Endothelial cell of umbilical vein (primary cell): ENCODE measurements at places on chromosomes 5 and 9.

DNA sequence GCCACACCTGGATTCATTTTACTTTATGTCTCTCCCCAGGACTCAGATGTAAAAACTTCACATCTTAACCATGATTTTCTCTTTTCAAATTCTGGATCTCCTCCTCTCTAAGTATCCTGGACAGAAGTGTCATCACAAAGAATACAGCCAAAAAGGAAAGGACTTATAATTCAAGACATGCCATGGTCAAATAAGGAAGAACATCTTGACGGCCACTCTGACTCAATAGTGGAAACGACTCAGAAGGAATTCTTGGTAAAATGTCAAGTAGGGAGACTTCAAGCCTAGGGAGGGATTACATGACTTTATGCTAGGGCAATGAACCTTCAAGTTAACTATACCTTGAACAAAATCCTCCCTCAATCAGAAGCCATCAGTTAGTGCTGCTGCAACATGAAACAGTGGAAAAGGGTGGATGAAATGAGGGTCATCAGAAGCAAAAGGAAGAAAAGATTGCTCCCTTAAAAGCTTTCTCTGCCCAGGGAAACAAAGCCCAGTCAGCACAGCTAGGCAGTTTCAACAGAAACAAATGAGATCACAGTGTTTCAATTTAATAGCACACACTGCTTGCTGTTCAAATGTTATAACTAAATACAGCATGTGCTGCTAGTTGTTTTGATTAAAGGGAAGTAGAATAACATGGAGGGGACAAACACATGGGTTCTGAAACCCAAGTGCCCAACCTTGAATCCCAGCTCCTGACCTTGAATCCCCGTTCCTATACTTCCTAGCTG lies 101.4 kb downstream of the LPAR1 start:
- H3K4me3 ChIP-seq = no peak overlapping the region
- no peaks in the 10 kb centered on the region for H3K4me1 ChIP-seq
- no peak overlapping the region for H3K27ac ChIP-seq
- no peak for DNase-seq
- no peaks in the 10 kb centered on the region for H3K36me3 ChIP-seq

DNA sequence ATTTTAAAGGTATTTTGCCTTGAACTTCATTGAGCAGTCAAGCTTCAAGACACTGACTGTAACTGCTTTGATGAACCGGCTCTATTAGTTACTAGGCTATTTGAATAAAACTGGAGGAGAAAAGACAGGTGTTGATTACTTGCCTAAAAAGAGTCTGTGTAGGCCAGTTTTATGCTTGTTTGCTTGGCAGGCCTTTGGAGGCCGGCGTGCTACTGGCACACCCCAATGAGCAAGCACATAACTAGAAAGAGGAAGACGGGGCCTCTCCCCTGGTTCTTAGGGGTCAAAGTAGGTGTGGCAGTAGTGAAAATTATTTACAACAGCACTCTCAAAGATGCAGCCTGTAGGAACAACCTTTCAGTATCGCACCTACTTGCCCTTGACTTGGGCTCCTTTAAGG lies 2.1 kb upstream of the ZFR start:
- no peak overlapping the region for H3K27ac ChIP-seq
- no peak overlapping the region for H3K4me3 ChIP-seq
- H3K4me1 ChIP-seq = peaks cover 23% of the 10 kb centered on the region
- DNase-seq = no peak
- no peaks in the 10 kb centered on the region for H3K36me3 ChIP-seq

DNA sequence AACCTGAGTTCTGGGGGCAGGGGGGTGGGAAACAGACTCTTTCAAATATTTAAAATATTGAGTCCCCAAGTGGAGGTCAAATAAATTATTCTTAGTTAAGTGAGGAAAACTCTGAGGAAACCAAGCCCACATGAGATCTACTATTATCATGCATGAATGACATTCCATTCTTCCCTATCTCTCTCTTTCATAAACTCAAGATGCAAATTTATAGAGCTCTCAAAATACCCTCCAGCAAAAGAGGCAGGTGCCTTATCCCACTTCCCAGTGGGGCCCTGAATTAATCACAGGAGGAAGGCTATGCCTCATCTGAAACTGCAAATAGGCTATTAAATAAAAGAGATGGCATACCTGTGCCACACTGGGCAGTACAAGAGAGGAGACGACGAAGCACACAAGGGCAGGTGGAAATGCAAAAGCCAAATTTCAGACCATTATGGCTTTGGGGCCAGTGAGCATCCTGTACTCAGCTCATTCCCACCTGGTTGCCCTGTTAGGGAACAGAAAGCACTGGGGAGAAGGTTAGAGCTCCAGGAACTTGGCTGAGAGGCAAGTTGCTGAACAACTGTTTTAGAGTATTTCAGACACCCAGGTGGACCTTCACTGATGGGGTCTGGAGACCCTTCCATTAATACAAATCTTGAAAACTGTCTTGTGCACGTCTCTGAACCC lies 102.2 kb upstream of the EQTN start:
- H3K36me3 ChIP-seq = no peaks in the 10 kb centered on the region
- no peak overlapping the region for H3K4me3 ChIP-seq
- DNase-seq = no peak
- peaks cover 5% of the 10 kb centered on the region for H3K27me3 ChIP-seq
- no peak overlapping the region for H3K27ac ChIP-seq

DNA sequence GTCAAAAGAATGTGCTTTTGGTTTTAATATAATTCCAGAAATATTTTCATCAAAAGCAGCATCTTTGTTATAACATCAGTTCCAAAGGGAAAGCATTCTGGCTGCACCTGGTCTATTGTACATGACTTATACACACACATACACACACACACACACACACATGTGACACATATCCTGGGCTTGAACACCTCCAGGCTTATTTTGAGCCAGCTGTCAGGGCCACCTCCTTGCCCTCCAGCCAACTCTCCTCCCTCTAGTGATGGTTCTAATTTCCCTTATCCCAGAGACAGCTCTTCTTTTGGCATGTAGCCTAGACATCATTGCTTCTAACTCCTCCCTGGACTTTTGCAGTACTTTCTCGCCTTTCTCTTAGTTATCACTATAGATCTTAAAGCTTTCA lies 115.0 kb downstream of the PIK3R1 start:
- H3K27ac ChIP-seq = no peak overlapping the region
- peaks cover 41% of the 10 kb centered on the region for H3K4me1 ChIP-seq
- no peaks in the 10 kb centered on the region for H3K36me3 ChIP-seq
- H3K4me3 ChIP-seq = no peak overlapping the region
- H3K27me3 ChIP-seq = no peaks in the 10 kb centered on the region

- H3K4me1 ChIP-seq = peaks cover 19% of the 10 kb centered on the region
- DNase-seq = peak; percentile 83
- H3K27ac ChIP-seq = no peak overlapping the region
- no peaks in the 10 kb centered on the region for H3K36me3 ChIP-seq
- no peaks in the 10 kb centered on the region for H3K27me3 ChIP-seq
These were observed 8.7 kb downstream of the RANBP6 start for GRCh38 chr9:6006749-6007057.

DNA sequence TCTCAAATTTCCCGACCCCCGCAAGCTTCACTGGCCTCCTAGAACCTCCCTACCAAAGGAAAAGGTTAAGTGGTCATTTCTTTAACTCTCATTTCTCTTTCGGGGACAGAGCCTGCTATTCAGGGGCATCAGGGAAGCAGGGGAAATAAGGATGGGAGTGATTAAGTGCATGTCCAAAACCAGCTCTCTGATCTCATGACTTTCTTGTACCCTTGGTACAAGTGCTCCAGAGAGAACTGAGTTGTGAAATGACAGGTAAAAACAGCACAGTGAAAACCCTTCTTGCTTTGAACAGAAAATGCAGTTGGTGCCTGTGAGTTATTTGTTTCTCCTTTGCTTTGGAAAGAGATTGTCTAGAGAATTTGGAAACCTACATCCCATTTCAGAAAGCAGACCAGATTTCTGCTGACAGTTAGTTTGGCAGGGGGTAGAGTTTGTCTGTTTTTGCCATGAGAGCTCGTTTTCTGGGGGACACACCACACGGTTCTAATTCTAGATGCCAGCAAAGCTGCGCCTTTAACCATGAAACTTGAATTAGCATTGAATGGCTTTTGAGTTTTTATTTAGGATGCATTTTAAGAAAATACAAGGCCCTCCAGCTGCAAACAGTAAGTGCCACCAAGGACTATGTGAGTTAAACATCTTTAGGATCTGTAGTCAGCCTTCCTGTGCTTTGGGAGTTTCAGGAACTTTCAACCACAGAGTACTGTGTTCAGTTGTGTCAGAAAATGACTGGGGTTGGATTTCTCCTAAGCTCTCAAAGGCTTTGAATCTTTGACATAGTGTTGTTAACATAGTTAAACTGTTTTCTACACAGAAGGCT lies 161.7 kb upstream of the LHFPL2 start:
- no peaks in the 10 kb centered on the region for H3K27me3 ChIP-seq
- no peak overlapping the region for H3K4me3 ChIP-seq
- no peak overlapping the region for H3K27ac ChIP-seq
- H3K4me1 ChIP-seq = peaks cover 13% of the 10 kb centered on the region
- no peak for DNase-seq
- no peaks in the 10 kb centered on the region for H3K36me3 ChIP-seq

- no peaks in the 10 kb centered on the region for H3K36me3 ChIP-seq
- DNase-seq = peak; percentile 56
- H3K27ac ChIP-seq = no peak overlapping the region
- H3K27me3 ChIP-seq = no peaks in the 10 kb centered on the region
- no peak overlapping the region for H3K4me3 ChIP-seq
These were observed 202.7 kb upstream of the RGMB start for GRCh38 chr5:98570661-98571191.

DNA sequence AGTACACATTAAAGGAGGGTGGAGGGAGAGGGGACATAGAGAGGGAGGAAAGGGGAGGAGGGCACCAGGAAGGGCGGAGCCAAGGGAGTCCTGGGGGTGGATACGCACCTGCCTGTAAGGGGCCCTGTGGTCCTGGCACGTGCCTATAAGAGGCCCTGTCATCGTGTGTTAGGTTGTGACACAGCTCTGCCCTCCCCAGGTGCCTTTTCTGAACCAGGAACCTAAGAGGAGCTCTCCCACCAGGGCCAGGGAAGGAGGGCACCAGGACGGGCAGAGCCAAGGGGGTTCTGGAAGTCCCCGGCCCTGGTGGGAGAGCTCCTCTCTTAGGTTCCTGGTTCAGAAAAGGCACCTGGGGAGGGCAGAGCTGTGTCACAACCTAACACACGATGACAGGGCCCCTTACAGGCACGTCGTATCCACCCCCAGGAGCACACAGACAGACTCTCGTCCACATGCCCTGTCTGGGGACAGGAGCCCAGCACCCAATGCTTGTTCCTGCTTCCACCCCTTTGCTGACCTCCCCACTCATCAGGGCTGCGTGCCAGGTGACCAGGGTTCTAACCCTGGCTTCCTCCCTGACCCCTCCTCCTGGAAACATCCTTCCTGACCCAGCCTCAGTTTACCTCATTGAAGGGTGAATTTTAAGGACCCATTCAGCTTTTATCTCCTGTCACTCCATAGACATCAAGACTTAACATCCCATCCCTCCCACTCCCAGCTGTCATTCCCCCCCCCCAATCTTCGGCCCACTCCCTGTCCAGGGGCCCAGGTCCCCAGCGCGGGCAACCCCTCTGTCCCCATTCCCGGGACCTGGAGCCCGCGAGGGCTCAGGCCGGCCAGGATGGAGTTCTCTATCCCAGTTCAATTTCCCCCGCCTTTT lies 12.9 kb upstream of the OLFM1 start:
- H3K27me3 ChIP-seq = peaks cover 9% of the 10 kb centered on the region
- no peaks in the 10 kb centered on the region for H3K36me3 ChIP-seq
- H3K27ac ChIP-seq = no peak overlapping the region

DNA sequence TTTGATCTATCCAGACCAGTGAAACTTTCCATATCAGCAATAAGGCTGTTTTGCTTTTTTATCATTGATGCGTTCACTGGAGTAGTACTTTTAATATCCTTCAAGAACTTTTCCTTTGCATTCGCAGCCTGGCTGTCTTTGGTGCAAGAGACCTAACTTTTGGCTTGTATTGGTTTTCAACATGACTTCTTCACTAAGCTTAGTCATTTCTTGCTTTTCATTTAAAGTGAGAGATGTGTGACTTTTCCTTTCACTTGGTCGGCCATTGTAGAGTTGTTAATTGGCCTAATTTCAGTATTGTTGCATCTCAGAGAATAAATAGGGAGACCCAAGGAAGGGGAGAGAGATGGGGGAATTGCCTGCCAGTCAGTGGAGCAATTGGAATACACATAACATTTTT lies 26.4 kb upstream of the CMYA5 start:
- H3K4me3 ChIP-seq = no peak overlapping the region
- no peak for DNase-seq
- no peaks in the 10 kb centered on the region for H3K4me1 ChIP-seq
- H3K36me3 ChIP-seq = peaks cover 2% of the 10 kb centered on the region

GRCh38 chr5:138737494-138738265 lies 15.5 kb upstream of the CTNNA1 start:
- DNase-seq = no peak
- H3K4me3 ChIP-seq = no peak overlapping the region
- H3K36me3 ChIP-seq = no peaks in the 10 kb centered on the region
- no peak overlapping the region for H3K27ac ChIP-seq
- no peaks in the 10 kb centered on the region for H3K27me3 ChIP-seq
- no peaks in the 10 kb centered on the region for H3K4me1 ChIP-seq

DNA sequence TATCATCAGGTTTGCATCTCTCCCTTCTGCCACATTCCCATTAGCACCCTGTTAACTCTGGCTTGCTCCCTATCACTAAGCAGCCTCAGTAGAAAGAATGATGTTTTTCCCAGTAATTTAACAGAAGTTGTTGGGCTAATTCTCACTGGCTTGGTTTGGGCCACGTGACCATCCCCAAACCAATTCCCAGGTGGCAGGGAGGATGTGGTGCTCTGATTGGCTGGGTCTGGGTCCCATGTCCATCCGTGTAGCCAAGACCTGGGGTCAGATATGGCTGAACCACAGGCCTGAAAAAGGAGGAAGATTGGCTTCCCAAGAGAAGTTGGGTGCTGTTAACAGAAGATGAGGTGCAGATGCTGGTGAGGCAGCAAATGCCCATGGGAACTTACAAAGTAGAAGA lies 122.0 kb downstream of the BOD1 start:
- H3K27me3 ChIP-seq = no peaks in the 10 kb centered on the region
- no peaks in the 10 kb centered on the region for H3K4me1 ChIP-seq
- H3K36me3 ChIP-seq = no peaks in the 10 kb centered on the region
- no peak overlapping the region for H3K4me3 ChIP-seq
- no peak overlapping the region for H3K27ac ChIP-seq

- H3K27me3 ChIP-seq = no peaks in the 10 kb centered on the region
- H3K36me3 ChIP-seq = no peaks in the 10 kb centered on the region
- peak overlapping the region; percentile 100 for H3K27ac ChIP-seq
These were observed 126.9 kb downstream of the PALM2AKAP2 start for GRCh38 chr9:109906766-109907382.

DNA sequence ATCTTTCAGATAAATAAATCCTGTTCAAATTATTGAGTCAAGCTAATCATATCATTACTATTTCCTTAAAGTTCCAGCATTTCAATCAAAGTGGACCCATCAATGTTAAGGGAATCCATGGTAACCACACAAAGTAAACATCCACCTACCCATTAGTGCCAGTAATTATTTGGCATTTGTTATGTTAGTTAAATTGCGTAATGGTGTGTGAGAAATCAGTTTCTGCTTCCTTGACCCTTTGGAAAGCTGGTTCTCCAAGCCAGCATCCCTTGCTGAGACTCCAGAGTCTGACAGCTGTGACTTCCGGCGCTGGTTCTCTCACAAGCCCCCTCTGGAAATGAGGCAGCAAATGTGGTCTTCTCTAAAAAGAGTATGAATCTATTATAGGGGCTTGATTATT lies 308.6 kb upstream of the EFNA5 start:
- H3K4me3 ChIP-seq = no peak overlapping the region
- no peaks in the 10 kb centered on the region for H3K4me1 ChIP-seq
- DNase-seq = no peak

GRCh38 chr5:67639976-67640375 lies 443.4 kb upstream of the CD180 start:
- H3K4me3 ChIP-seq = no peak overlapping the region
- no peaks in the 10 kb centered on the region for H3K36me3 ChIP-seq
- no peaks in the 10 kb centered on the region for H3K4me1 ChIP-seq
- no peak overlapping the region for H3K27ac ChIP-seq
- H3K27me3 ChIP-seq = no peaks in the 10 kb centered on the region
